ENCODE measurements at places on chromosomes 12 and 14.

GRCh38 chr14:28142400-28143015 is 624.1 kb upstream of the FOXG1 start:
- DNase-seq: no peak

DNA sequence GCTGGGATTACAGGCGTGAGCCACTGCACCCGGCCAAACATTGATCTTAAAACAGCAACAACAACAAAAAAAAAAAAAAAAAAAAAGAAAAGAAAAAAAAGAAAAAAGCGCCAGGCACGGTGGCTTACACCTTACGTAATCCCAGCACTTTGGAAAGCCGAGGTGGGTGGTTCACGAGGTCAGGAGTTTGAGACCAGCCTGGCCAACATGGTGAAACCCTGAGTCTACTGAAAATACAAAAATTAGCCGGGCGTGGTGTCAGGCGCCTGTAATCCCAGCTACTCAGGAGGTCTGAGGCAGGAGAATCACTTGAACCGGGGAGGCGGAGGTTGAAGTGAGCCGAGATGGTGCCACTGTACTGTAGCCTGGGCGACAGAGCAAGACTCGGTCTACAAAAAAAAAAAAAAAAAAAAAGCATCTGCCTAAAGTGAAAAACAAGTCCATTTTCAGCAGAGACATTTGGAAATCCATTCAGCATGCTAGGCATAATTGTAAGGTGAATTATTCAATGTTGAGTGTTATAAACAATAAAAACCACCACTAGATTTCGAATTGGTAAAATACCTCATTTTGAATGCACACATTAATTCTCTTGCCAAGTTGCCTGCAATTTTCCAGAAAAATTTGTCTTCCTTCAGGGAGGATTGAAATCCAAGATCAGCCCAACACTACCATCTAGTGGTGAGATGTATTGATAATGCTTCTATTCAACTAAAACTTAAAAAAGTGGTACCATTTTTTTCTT is 8.0 kb upstream of the CERS5 start:
- DNase-seq: no peak

DNA sequence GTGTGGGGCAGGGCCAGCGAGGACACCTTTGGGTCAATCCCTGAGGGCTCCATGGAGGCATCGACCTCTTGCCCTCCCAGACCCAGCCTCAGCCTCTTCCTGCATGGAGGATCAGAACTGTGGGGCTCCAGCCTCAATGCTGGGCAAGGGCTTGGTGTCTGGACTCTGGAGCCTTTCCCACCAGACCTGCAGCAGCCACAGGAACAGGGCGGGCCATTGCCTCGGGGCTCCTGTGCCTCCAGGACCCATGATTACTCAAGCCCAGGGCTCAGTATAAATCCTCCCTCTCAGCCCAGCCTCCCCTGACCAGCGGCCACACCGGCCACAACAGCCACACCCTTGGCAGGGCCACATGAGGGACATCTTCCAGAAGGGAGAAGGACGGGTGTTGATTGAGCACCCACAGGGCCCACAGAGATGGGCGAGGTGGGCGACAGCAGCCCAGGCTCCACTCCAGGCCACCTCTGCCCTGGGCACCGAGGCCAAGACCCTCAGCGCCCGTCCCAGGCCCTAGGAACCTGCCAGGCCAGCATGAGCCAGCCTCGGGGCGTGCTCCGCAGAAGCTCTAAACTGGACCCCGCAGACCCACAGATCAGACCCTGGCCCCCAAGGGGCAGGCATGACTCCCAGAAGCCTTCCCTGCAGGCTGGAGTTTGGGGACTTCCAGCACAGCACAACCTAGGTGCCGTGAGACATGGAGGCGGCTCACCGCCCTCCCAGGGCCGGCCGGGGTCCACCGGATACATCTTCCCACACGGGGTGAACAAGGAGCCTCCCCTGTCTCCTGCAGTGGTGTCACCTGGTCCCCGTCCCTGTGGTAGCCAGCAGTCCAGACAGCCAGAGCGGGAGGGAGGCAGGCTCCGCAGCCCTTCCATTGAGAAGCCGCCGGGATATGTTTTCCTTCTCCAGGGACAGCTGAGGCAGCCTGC is 25.1 kb downstream of the NCOR2 start:
- DNase-seq: no peak

DNA sequence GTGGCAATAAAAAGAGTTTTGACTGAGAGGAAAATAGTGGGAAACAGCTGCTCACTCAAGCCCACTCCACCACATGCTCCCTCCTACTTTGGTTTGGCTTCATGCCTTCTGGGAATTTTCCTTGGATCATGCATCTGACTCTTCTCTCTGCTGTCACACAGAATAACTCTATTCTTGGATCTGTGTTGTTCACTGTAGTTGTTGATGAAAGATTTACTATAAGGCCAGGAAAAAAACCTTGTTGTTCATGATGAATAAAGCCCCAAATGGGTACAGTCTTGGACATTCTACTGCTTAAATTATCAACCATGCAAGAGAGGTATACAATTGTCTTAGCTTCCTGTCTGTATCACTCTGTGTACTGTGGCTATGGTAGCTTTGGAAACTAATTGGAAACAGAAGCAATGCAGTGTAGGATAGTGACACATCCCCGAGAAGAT is 70.5 kb downstream of the TMX1 start:
- DNase-seq: no peak

DNA sequence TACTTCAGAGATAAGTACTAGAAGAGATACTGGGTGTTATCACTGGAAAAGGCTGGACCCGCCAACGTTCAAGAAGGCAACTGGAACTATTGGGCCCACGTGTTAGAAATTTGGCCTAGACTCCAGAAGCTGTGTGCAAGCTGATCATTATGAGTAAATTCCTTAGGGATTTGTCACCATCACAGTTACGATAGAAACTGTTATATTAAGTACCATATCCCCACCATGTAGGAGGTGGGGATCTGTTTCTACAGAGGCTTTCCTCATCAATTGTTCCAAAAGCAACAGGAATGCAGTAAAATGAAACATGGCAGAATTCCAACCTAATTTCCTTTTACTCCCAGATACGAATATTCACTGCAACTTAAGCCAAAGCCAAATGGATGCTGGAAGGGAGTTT is 170.7 kb downstream of the NOVA1 start:
- no peak for DNase-seq

- no peak for DNase-seq
These were observed 1013.6 kb downstream of the FLRT2 start for GRCh38 chr14:86543521-86543920.

DNA sequence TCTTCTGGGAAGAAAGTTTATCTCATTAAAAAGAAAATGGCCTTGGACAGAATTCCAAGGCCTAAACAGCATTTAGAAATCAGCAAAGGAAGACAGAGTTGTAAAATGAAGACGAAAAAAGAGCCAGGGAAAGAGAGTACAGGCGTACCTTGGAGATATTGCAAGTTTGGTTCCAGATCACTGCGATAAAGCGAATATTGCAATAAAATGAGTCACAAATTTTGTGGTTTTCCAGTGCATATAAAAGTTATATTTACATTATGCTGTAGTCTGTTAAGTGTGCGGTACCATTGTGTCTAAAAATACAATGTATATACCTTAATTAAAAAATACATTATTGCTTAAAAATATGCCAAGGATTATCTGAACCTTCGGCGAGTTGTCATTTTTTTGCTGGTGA is 9.0 kb downstream of the PCNX1 start:
- DNase-seq: no peak

DNA sequence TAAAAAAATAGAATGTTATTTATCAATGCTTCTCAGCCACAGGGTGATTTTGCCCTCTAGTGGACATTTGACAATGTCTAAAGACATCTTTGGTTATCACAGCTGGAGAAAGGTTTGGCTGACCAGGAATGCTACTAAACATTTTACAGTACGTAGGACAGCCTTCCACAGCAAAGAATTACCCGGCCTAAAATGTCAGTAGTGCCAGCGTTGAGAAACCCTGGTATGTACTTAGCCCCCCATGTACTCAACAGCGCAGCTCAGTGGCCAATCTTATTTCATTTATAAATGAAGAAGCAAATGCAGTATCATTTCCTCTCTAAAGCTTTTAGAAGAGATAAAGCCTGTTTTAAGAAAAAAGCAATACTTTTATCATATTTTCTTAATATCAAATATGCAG is 5.8 kb downstream of the MARK3 start:
- no peak for DNase-seq

DNA sequence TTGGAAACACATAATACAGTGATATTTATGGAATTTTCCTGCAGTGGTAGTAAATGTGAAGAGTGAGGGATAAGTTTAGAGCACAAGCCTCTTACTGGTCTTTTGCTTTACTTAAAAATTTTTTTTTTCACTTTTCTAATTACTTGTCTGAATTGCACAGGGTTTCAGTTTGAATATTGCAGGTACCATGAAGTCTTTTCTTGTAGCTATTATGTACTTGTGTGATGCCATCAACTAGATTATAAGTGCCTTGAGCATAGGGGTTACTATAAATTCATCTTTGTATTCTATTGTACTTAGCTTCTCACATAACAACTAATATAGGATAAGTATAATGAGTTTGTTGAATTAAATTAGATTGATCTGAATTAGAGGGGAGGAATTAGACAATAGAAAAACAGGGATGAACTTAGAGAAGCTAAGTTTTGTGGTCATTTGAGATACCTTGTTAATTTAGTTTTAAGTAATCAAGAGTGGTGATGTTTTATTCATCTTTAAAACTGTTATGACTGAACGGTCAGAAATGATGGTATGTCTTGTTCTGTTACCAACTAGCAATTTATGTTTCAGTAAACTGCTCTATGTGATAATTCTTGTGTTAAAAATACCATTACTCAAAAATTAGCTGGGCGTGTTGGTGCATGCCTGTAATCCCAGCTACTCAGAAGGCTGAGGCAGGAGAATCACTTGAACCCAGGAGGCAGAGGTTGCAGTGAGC is 42.1 kb downstream of the CCDC91 start:
- no peak for DNase-seq

- DNase-seq: no peak
These were observed 1.3 kb downstream of the TEX52 start for GRCh38 chr12:2855546-2855945.

GRCh38 chr14:22336031-22336430 is 253.0 kb downstream of the DAD1 start:
- no peak for DNase-seq

DNA sequence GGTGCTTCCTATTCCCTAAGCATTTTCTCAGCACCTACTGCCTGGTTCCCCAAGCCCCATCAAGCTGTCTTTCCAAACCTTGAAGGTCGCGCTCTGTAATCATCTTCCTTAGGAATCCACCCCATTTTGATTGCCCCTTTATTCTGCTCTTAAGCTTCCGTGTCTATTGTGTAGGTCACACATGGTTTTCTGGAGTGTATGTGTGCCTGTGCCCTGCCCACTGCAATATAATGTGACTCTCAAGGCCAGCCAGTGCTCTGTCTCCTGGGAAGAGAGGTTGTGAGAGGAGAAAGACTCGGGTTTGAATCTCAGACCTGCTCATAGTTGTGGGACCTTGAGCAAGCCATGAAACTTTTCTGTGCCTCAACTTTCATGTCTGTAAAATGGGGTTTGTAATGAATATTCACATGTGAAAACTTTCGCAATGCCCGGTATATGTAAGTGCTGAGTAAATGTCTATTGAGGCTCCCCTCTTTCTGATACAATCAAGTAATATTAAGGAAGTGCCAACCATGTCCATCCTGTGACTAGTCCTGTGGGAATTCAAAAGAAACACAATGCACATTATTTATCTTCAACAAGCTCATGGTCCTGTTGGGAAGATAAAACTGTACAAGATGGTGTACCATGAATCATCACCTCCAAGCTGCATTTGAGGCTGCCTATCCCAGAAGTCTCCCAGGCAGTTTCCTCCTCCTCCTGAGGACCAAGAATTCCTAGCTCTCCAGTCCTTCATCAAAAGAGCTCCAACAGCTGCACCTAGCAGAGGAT is 774 bp upstream of the KRT75 start:
- no peak for DNase-seq

- no peak for DNase-seq
These were observed 1.5 kb upstream of the HSP90B1 start for GRCh38 chr12:103928682-103929045.

GRCh38 chr12:93624595-93625294 is 52.3 kb downstream of the SOCS2 start:
- DNase-seq: no peak

GRCh38 chr14:33393231-33393894 is 454.7 kb downstream of the NPAS3 start:
- no peak for DNase-seq

GRCh38 chr12:2160043-2160442 is 107.3 kb downstream of the CACNA1C start:
- DNase-seq: no peak

Data from posterior cingulate gyrus (tissue), 11 donors.